ENCODE measurements at places on chromosomes 6 and 20.

DNA sequence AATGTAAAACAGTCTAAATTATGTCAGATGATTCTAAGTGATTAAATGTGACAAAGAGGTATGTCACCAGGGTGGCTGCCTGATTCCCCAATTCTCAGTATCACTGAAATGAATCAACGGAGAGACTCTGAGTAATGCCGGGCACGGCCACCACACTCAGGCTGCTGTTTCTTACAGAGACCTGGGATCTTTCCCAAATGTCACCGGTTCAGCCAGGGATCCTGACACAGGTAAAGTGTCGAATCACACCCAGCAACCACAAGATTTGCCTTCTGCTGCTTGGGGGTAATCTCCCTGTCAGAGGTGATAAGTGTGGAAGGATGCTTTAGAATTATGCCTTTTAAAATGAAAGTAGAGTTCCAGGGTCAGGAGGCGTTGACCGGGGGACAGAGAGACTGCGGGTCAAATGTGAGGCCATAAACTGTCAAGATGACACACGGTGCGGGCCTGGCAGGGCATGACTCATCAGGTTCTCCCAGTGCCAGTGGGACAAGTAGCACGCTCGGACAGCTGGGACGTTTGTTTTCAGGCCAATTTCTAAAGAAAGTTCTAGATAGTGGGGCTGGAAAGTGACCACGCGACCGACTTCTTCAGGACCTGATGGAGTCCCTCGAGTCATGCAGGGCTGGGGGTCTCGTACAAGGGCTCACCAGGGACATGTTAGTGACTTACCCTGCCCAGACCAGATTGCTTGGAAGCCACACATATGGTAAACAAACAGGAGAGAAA, 48.9 kb downstream of the PRDM1 start:
- DNase-seq, result peak; percentile 55

DNA sequence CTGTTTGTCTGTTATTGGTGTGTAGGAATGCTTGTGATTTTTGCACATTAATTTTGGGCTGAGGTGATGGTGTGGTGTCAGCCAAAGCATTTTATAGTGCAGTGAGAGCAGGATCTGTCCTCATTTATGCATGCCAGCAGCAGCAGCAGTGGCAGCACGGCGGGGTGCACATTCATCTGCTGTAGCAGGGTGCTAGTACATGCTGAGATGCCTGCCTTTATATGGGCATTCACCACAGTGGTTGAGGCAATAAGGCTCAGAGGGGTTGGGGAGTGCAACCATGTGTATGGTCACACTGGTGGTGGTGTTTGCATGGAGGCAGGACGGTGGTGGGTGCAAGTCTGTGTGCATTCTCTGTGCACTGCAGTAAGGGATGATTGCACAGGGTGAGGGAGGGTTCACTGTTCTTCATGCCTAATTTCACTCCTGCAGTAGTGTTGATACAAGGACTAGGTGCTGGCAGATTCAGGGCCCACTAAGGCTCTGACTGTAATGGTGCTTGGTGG, 129.3 kb upstream of the SYNCRIP start:
- DNase-seq, result no peak

- peak; percentile 86 for DNase-seq
These were observed 125.4 kb downstream of the OPRM1 start for GRCh38 chr6:154164397-154164796.

GRCh38 chr20:63252284-63252711, 2.0 kb downstream of the NKAIN4 start:
- no peak for DNase-seq

DNA sequence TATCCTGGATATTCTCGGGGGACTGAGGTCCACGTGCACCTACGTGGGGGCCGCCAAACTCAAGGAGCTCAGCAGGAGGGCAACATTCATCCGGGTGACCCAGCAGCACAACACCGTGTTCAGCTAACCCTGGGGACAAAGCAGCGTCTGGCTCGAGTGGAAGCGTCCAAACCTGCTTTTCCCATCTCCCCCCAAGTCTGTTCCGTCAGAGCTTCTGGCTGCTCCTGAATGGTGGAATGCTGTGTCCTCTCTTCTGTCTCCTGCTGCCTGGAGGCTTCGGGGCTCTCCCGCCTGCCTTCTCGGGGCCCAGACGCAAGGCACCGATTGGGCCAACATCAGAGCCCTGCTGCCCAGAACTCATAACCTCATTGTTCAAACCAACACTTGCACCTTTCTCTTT, 56.7 kb downstream of the GMPR start:
- no peak for DNase-seq

GRCh38 chr6:146974351-146974750, 229.9 kb upstream of the STXBP5 start:
- no peak for DNase-seq

- no peak for DNase-seq
These were observed 445.0 kb downstream of the CDH26 start for GRCh38 chr20:60403105-60403741.

Data from amniotic epithelial cell (primary cell).